Ascending aorta (tissue), 2 donors: ENCODE measurements at places on chromosomes 1 and 21. TPM values are rescaled to one million over a fixed set of nuclear protein-coding genes. Genes with fewer than 3 reads are reported as not detected.
A peak's percentile ranks its signal among the peaks of the same experiment; 100 is the strongest.

DNA sequence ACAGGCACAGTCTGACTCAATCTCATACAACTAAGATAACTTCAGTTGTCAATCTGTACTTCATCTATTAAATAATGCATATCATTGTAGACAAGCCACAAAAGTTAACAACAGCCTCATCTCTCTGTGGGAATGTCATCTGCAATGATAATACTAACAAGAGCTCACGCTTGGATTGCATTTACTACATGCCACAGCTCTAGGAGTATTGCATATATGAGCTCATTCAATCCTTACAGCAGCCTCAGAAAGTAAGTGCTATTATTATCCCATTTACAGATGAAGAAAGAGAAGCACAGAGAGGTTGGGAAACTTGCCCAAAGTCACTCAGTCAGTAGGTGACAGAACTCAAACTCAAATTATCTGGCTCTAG lies 105.7 kb upstream of the GUCA2B start:
- no peak overlapping the region for H3K27ac ChIP-seq
- no peak overlapping the region for H3K4me3 ChIP-seq
- DNase-seq: no peak
- no peaks in the 10 kb centered on the region for H3K36me3 ChIP-seq
- H3K27me3 ChIP-seq: no peaks in the 10 kb centered on the region

- no peak overlapping the region for H3K27ac ChIP-seq
- H3K36me3 ChIP-seq: peaks cover 19% of the 10 kb centered on the region
- no peak overlapping the region for H3K4me3 ChIP-seq
- no peak for DNase-seq
These were observed 19.5 kb downstream of the DIO1 start for GRCh38 chr1:53913352-53914033.

DDX59 gene
- 7.6 TPM for total RNA-seq

GRCh38 chr1:92944901-92945747 lies 16.1 kb downstream of the DIPK1A start:
- DNase-seq: no peak
- peak overlapping the region; percentile 54 for H3K27ac ChIP-seq
- H3K36me3 ChIP-seq: no peaks in the 10 kb centered on the region
- no peaks in the 10 kb centered on the region for H3K4me1 ChIP-seq
- H3K4me3 ChIP-seq: no peak overlapping the region
- H3K27me3 ChIP-seq: no peaks in the 10 kb centered on the region

DNA sequence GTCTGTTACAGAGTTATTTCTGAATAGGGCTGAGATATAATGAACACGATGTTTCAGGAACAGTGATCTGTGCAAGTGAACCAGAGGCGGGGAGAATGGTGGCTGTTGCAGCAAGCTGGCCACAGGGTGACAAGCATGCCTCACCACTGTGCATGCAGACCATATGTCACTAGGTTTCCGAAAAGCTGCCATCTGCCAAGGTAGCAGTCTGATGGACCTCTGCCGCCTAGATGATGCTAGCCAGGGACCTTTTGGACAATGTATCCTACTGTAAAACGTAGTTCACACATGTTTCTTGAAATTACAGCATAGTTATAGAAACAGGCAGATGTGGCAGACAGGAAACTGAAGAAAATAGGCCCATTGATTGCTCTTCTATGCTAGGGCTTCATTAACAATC lies 204.2 kb upstream of the RRP15 start:
- H3K27me3 ChIP-seq: no peaks in the 10 kb centered on the region
- no peak overlapping the region for H3K4me3 ChIP-seq
- no peaks in the 10 kb centered on the region for H3K36me3 ChIP-seq
- H3K27ac ChIP-seq: no peak overlapping the region
- no peak for DNase-seq
- no peaks in the 10 kb centered on the region for H3K4me1 ChIP-seq

DNA sequence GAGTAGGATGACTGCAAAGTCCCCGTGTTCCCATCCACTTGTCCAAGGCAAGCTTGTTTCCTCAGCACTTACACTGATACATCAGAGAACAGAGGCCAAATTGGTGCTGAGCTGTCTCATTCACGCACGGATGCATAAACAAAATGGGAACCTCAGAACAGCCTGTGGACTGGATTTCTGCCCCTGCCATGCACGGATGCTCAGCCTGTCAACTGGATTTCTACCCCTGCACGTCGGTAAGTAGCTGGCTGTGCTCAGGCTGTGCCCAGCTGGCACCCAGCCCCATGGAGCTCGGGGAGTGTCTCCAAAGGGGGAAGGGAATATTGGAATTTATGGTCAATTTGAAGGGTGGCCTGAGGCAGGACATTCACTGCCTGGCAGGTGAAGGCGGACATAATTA lies 40.8 kb upstream of the TMPRSS2 start:
- no peak overlapping the region for H3K4me3 ChIP-seq
- no peak for DNase-seq
- H3K4me1 ChIP-seq: no peaks in the 10 kb centered on the region
- no peak overlapping the region for H3K27ac ChIP-seq
- H3K36me3 ChIP-seq: no peaks in the 10 kb centered on the region
- H3K27me3 ChIP-seq: no peaks in the 10 kb centered on the region

SPRR2B gene
- not detected for total RNA-seq

RNF207 gene
- 81.1 TPM for total RNA-seq

GRCh38 chr1:11531314-11531870 lies 52.4 kb downstream of the DISP3 start:
- H3K27me3 ChIP-seq: no peaks in the 10 kb centered on the region
- H3K27ac ChIP-seq: no peak overlapping the region
- H3K36me3 ChIP-seq: no peaks in the 10 kb centered on the region
- DNase-seq: peak; percentile 47

DNA sequence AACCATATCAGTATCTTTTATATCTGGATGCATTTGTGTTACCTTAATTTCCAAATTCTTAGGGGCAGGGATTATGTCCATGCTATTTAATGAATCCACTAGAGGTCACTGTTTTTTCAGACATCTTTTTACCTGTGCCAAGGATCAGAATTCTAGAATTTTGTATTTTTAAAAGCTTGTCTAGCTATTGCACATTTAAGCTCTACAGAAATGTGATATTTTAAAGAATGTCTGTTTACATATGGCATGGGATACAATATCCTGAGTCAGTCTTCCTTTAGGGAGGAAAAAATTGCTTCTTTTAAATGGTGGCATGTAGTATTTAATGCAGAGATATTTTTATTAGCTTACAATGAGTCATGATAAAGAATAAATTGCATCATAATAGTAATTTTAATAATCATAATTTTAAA lies 11.3 kb downstream of the RPAP2 start:
- H3K27me3 ChIP-seq: no peaks in the 10 kb centered on the region
- H3K36me3 ChIP-seq: peaks cover 32% of the 10 kb centered on the region
- H3K4me3 ChIP-seq: no peak overlapping the region

- H3K36me3 ChIP-seq: peaks cover 96% of the 10 kb centered on the region
- H3K4me3 ChIP-seq: no peak overlapping the region
- H3K27me3 ChIP-seq: no peaks in the 10 kb centered on the region
- DNase-seq: no peak
- H3K27ac ChIP-seq: no peak overlapping the region
These were observed 21.4 kb downstream of the NADK start for GRCh38 chr1:1756661-1757421.

FCER1A gene
- not detected for total RNA-seq

DNA sequence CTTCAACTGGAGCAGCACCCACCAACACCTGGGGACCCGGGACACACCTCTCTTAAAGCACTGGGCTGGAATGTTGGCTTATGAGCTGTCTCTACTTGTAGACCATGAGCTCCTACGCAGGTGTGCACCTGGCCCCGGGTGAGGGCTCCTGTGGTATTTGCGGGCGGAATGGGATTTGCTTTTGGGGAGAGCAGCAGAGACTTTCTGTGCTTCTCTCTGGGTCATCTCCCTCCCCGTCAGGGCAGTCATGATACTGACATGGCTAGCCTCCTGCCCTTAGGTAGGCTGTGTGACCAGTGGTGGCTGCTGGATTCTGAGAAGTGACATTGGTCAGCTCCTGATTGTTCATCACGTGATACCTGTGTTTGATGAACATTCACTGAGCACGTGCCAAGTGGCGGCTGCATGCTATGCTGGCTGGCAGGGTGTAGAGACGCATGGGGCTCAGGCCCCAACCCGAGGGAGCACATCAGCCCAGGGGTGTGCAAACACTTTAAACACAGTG lies 9.0 kb upstream of the ZBTB21 start:
- DNase-seq: no peak
- H3K4me3 ChIP-seq: no peak overlapping the region
- H3K4me1 ChIP-seq: no peaks in the 10 kb centered on the region
- H3K36me3 ChIP-seq: no peaks in the 10 kb centered on the region
- no peak overlapping the region for H3K27ac ChIP-seq

GRCh38 chr1:168903237-168903830 lies 174.3 kb upstream of the DPT start:
- H3K27ac ChIP-seq: no peak overlapping the region
- no peak for DNase-seq
- H3K4me1 ChIP-seq: no peaks in the 10 kb centered on the region
- H3K4me3 ChIP-seq: no peak overlapping the region

CFHR5 gene
- total RNA-seq: not detected

DNA sequence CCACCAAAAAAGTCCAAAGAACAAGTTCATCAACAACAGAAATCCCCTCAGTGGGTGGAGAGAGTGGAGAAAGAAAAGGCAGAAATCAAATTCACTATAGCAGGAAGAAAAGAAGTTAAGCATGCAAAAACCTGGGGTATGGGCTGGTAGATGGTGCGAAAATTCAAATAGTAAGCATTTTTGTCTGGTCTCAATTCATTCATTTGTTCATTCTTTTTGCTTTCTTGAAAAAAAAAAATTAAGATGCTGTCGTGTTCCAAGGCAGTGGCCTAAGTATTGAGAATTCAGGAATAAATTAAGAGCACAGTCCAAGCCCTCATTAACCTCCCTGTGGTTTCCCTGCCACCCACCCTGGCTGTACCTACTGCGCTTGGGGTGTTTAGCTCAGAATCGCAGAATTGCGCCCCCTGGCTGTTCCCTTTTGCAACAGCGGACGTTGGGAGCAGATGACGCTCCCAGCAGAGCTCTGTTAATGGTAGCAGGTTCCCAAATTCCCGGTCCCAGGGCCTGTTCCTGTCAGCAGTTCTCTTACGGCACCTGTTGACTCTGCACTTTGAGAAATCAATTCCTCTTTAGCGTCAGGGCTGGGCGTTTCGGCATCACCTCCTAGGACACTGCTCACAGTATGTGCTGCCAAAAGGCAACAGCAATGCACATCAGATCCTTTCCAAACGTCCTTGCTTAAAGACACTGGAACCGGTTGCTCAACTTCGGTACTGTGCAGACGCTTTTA lies 34.0 kb upstream of the SSX2IP start:
- H3K27me3 ChIP-seq: no peaks in the 10 kb centered on the region
- no peak for DNase-seq
- no peak overlapping the region for H3K27ac ChIP-seq
- H3K36me3 ChIP-seq: no peaks in the 10 kb centered on the region
- H3K4me1 ChIP-seq: peaks cover 17% of the 10 kb centered on the region

- H3K4me3 ChIP-seq: no peak overlapping the region
- no peaks in the 10 kb centered on the region for H3K4me1 ChIP-seq
- DNase-seq: no peak
These were observed 171.3 kb upstream of the AJAP1 start for GRCh38 chr1:4483021-4483625.
